Memory B cell (primary cell): ENCODE measurements at places on chromosomes 3 and 15.

DNA sequence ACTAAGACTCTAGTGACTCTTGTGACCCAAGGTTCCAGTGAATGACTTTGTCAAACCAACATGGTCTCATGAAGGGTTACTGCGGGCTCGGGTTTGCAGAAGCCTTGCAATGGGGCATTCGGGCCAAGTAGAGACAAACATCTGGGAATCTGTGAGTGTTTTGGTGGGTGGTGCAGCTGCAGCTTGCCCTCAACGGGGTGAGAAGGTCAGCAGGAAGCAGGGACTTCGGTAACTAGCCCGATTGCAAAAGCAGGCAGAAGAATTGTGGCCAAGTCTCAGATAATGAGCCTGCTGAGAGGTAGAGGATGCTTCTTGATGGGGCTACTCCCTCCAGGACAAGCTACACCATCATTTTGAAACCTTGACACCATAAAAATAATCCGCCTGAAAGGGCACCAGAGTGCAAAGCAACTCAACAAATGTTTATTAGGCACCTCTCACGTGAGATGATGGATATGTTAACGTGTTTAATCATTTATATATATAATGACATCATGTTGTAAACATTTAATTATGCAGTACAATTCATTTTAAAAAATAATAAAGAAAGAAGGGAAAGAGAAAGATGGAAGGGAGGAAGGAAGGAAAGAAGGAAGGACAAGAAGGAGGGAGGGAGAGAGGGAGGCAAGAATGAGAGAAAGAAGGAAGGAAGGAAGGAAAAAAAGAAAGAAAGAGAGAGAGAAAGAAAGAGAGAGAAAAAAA lies 263.9 kb upstream of the IGF1R start:
- DNase-seq, result no peak

DNA sequence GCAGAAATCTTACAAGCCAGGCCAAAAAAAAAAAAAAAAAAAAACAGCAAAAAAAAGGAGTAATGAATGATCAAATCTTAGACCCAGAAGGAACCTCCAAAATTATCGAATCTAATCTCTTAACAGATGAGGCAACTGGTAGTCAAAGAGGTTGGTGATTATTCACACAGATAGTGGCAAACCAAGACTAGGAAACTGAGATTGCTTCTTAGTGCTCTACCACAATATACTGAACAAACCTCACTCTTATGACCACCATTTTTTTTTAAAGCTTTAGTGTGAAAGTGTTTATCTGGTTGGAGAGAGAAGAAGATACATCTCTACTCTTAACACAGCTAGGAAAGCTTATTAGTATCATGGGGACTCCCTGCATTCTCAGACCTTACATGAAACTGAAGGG lies 17.3 kb downstream of the ATOSA start:
- DNase-seq, result no peak

DNA sequence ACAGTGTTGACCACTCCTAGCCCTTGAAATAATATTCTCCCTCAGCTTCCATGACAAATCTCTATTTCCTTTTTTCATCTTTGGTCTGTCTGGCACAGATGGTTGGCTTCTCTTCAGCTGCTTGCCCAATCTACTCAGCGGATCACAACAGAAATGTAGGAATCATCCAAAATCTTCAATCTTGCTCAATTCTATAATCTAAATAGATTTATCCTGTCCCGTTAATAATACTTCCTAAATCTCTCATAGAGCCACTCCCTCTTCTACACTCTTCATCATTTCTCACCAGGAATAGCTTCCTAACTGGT lies 3.8 kb downstream of the PEAK1 start:
- DNase-seq, result no peak

- no peak for DNase-seq
Observed at GRCh38 chr15:89150762-89151664, 62.8 kb downstream of the ABHD2 start.

- no peak for DNase-seq
Observed at GRCh38 chr3:11565072-11565471, 78.6 kb downstream of the VGLL4 start.

GRCh38 chr3:20405744-20406143 lies 219.7 kb upstream of the SGO1 start:
- no peak for DNase-seq

DNA sequence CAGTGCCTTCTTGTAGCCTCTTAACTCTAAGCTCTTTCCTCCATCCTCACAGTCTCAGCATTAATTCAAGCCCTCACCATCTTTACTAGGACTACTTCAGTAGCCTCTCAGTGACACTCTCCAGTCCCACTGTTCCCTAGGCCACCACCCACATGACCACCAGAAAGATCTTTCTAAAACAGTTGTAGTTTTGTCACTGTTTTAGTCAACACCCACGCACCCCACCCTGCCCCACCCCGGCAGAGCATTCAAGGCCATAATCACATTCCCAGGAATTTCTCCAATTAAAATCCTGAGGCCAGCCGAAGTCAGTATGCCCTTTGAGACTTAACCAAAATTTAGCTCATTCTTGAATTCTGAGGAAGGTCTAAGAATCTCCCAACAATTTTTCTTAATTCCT lies 31.2 kb upstream of the PSMD6 start:
- no peak for DNase-seq

DNA sequence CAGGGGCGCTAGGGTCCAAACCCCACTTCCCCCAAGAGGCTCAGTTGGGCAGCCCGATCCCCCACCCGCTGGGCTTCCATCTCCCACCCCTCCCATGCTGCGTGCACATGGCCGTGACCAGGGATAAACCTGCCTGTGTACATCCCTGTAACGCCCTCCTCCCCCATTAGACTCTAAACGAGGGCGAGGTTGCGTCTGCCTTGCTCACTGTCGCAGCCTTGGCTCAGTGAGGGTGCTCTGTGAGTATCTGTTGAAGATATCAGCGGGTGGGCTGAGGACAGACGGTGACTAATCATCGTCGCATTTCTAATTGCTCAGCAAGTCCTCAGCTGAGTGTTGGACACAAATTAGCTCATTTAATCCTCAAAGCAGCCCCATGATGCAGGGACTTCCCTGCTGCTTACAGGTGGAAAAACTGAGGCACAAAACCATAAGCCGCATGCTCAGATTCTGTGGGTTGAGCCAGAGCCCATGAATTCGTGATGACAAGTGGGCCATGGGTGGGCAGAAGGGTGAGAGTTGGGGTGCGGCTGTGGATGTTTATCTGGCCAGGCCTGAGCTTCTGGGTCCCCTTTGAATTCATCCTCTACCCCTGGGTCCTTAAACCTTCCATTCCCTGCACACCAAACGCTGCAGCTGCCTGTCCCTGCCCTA lies 26.0 kb downstream of the FBLN2 start:
- DNase-seq, result no peak

- no peak for DNase-seq
Observed at GRCh38 chr3:197542741-197543454, 12.9 kb downstream of the BDH1 start.

GRCh38 chr15:43881245-43881644 lies 54.4 kb downstream of the WDR76 start:
- DNase-seq, result no peak

- DNase-seq, result no peak
Observed at GRCh38 chr3:95434491-95434890, 1371.6 kb downstream of the NSUN3 start.

- no peak for DNase-seq
Observed at GRCh38 chr3:166085164-166085856, 248.1 kb upstream of the BCHE start.

DNA sequence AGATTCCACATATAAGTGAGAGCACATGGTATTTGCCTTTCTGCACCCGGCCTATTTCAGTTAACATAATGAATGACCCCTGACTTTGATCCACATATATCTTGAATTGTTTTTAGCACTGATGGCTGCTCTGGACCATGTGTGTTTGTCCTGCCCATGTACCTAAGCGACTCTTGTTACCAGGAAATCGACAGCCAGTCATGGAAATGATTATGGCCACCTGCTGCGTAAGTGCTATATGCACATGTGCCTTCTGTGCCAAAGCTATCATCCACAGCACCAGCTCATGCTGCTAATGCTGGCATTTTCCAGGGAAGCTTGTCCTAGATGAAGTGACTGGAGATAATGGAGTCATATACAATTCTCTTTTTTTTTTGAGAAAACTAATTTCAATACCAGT lies 103.7 kb downstream of the PEX5L start:
- no peak for DNase-seq

DNA sequence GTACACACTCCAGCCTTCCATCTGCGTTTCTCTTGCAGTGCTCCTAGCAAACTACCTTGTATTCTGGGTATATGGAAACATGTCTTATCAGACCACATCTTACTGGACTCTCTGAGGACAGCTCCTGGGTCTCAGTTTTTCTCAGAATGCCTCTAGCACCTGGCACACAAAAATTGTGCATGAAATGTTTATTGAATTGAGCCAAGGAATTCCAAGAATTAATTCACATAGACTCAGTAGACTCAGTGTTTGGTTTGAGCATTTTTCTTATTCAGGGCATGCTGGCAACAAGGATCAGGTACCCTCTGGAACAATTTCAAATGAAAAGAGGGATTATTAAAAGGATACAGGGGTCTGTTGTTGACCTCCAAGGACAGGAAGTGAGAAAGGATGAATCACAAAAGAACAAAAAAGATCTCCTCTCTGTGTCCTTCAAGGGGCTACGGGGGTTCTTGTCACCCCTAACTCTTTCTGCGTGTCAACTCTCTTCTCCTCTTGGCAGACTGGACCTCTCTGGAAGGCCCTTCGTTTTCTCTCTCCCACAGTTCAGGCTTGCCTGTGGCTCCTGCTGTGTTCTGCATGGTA lies 270.0 kb upstream of the HES1 start:
- no peak for DNase-seq

DNA sequence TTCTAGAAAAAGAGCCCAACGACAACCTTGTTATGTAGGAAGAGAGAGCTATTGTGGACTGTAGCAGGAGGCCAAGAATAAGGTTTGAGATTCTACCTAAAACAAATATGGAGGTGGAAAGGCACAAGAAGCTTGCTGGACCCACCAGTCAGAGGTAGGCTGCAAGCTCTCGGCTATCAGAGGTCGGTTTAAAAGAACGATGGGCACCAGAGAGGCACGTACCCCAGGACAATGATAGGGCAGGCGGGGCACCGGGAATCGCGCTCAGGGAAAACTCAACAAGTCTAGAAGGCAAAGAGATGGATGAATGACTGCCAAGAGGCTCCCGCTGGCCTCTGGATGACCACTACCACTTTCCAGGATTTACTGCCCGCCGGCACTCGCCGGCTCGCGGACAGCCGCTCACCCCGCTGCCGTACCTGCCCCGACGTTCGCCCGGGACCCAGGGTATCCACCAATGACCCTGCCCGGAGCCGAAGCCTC lies 1.1 kb downstream of the HDGFL3 start:
- peak; percentile 16 for DNase-seq

DNA sequence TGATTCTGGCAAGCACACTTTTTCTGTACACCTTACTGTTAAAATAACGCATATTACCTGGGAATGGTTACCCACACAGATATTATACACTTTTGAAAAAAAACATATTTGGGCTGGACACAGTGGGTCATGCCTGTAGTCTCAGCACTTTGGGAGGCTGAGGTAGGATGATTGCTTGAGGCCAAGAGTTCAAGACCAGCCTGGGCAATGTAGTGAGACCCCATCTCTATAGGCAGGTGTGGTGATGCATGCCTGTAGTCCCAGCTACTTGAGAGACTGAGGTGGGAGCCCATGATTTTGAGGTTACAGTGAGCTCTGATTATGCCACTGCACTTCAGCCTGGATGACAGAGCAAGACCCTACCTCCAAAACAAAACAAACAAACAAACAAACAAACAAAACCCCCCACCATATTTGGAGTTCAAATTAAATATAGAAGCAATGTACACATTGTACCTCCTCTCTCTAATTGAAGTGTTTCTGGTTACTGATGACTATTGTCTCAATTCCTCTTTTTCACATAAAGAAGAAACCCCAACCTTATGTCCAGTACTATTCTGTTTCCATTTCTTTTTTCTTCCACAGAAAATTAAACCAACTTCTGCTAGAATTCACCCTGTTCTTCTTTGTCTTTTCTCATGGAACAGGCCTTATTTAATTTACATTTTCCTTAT lies 152.6 kb upstream of the UMPS start:
- DNase-seq, result no peak

DNA sequence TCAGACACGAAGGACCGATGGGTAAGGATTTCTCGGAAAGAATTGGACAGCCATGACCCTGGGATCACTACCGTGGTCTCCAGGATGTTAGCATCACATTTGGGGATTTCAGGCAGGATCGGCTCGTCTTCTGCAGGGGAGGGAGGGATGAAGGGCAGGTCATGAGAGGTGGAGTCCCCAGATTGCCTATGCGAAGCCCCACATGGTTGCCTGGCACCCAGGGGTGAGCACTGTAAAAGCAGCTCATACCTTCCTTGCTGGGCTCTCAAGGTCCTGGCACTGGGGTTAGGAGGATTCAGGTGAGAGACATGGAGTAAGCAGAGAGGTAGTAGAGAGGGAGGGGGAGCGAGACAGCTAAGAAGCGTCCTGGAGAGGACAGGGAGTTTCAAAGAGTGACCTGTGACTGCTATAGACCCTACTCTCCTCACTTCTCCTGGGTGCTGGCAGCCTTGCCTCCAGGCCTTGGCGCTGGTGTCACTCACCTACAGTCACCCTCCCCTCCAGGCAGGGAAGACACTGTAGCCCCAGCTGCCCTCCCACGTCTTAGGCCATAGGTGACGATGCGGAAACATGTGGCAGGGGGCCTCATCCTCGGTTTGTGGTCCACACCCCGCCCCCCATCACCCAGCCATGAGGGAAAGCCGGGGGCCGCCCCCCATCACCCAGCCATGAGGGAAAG lies 15.0 kb upstream of the EHD4 start:
- DNase-seq, result no peak

DNA sequence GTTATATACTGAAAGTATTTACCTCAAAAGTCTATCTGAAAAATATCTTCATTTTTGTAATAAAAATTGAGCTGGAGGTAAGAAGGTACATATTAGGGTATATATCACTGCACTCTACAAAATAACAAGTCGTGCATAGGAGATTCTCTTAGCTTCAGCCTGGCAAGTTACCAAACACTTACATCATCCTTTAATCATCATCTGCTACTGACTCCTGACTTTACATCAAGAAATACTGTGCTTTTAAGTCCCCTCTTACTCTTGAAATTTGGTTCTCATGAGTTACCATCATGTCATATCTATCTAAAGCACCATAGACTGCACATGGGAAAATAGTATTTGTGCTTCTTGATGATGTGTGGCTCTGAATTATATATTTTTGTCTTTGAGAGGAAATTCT lies 50.8 kb downstream of the LYSMD4 start:
- DNase-seq, result no peak

GRCh38 chr3:150697646-150698045 lies 6.1 kb downstream of the ERICH6 start:
- DNase-seq, result no peak

GRCh38 chr3:112407888-112408702 lies 75.1 kb downstream of the CD200 start:
- no peak for DNase-seq

GRCh38 chr15:60580073-60580472 lies 101.1 kb upstream of the ICE2 start:
- DNase-seq, result no peak

GRCh38 chr15:48748535-48748934 lies 62.3 kb downstream of the CEP152 start:
- DNase-seq, result no peak
